ENCODE measurements at places on chromosomes 7 and 10. TPM values are rescaled to one million over a fixed set of nuclear protein-coding genes. Genes with fewer than 3 reads are reported as not detected.

GRCh38 chr7:75943864-75944263 is 28.9 kb downstream of the POR start:
- peak; percentile 47 for DNase-seq

CPA2 gene
- total RNA-seq, result not detected

- no peak for DNase-seq
Observed at GRCh38 chr7:148732862-148733261, 34.2 kb downstream of the CUL1 start.

JAZF1 gene
- 13.6 TPM for total RNA-seq

OR2A5 gene
- not detected for total RNA-seq

DNA sequence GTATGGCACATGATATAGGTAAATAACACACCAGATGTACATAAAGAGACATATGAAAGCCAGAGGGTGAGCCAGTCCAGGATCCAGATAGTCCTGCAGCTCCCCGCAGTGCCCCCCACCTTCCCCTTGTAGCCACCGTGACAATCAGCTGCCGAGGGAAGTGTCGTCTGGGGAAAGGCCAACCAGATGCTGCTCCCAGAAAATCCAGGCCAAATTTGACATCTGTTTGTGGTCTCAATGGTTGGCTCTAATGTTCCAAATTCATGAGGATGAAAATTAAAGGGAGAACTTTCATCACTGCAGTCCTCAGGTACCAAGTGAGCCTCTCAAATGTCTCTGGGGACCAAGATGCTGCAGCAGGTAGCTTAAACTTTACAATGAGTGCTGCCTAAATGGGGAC is 210.3 kb downstream of the PTEN start:
- no peak for DNase-seq

SFRP4 gene
- 37.3 TPM for total RNA-seq

ZNF487 gene
- 4.7 TPM for total RNA-seq

GRCh38 chr10:47269294-47269693 is 30.7 kb upstream of the GDF10 start:
- DNase-seq, result no peak

DNA sequence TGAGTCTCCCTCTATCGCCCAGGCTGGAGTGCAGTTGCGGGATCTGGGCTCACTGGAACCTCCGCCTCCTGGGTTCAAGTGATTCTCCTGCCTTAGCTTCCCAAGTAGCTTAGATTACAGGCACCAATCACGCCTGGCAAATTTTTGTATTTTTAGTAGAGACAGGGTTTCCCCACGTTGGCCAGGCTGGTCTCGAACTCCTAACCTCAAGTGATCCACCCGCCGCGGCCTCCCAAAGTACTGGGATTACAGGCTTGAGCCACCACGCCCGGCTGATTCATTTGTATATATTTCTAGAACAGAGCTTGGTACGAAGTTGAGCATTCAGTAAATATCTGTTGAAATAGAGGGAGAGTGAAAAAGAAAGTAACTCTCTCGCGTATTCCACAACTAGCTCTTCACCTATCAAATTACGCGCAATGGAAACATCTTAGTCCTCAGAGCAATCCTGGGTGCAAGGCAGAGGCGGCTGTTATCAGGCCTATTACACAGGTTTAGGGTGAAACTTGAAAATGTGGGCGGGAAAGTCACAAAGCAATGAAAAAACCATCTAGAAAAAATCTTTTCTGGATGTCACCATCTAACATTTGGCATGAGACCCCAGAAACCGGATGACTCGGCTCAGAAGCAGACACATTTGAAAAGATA is 707 bp upstream of the GHITM start:
- no peak for DNase-seq

LIPN gene
- not detected for total RNA-seq

TAS2R41 gene
- total RNA-seq, result not detected

C1QL3 gene
- total RNA-seq, result not detected

GRCh38 chr7:41994746-41995110 is 242.3 kb downstream of the GLI3 start:
- DNase-seq, result no peak

- no peak for DNase-seq
Observed at GRCh38 chr10:117823980-117824379, 222.8 kb downstream of the RAB11FIP2 start.

- DNase-seq, result peak; percentile 95
Observed at GRCh38 chr10:42866115-42866995, 83.8 kb downstream of the BMS1 start.

DNA sequence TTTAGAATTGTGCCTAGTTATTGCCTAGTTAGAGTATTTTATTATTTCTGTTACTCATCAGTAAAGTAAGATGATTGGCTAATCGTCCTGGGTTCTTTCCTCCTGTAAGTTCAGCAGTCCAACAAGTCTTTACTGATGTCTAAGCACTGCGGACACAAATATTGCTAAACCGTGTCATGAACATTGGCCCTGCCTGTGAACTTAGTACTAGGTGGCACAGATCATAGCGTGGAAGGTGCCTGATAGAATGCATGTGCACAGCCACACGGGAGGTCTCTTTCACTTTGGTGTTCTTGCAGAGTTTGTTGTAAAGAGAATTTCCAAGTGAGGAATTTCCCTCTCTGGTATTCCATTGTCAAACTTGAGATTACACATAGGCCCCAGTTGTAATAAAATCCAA is 38.0 kb downstream of the RBM33 start:
- DNase-seq, result no peak

PVRIG gene
- 0.41 TPM for total RNA-seq

Data from left lung (tissue), 14 donors.